Erythroblast (primary cell): ENCODE measurements at places on chromosomes 11 and 22.
A peak's percentile ranks its signal among the peaks of the same experiment; 100 is the strongest.

DNA sequence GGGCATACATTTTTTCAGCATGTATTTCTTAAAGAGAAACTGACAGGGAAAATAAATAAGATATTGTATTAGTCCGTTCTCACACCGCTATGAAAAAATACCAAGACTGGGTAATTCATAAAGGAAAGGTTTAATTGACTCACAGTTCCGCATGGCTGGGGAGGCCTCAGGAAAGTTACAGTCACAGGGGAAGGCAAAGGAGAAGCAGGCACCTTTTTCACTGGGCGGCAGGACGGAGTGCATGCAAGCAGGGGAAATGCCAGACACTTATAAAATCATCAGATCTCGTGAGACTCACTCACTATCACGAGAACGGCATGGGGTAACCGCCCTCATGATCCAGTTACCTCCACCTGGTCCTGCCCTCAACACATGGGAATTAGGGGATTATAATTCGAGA is 44.2 kb downstream of the PPFIA1 start:
- DNase-seq: peak; percentile 24

- no peak for DNase-seq
Observed at GRCh38 chr11:1670905-1671371, 26.1 kb upstream of the KRTAP5-6 start.

DNA sequence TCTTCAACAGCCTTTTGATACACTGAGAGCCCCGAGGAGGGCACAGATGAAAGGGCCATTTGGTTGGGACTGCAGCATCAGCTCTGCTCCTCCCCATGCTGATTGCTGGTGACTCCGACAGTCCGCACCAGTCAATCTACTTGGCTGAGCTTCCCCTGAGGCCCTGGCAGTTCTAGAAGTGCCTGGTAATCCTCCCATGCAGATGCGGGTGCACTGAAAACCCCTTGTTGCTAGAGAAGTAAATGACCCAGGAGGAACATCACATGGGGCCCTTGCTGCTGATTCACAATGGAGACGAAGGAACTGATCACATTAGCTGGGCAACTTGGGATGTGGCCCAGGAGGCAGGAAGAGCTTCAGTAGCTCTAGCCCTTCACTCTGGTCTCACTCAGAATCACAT is 35.2 kb upstream of the RIC3 start:
- peak; percentile 16 for DNase-seq

DNA sequence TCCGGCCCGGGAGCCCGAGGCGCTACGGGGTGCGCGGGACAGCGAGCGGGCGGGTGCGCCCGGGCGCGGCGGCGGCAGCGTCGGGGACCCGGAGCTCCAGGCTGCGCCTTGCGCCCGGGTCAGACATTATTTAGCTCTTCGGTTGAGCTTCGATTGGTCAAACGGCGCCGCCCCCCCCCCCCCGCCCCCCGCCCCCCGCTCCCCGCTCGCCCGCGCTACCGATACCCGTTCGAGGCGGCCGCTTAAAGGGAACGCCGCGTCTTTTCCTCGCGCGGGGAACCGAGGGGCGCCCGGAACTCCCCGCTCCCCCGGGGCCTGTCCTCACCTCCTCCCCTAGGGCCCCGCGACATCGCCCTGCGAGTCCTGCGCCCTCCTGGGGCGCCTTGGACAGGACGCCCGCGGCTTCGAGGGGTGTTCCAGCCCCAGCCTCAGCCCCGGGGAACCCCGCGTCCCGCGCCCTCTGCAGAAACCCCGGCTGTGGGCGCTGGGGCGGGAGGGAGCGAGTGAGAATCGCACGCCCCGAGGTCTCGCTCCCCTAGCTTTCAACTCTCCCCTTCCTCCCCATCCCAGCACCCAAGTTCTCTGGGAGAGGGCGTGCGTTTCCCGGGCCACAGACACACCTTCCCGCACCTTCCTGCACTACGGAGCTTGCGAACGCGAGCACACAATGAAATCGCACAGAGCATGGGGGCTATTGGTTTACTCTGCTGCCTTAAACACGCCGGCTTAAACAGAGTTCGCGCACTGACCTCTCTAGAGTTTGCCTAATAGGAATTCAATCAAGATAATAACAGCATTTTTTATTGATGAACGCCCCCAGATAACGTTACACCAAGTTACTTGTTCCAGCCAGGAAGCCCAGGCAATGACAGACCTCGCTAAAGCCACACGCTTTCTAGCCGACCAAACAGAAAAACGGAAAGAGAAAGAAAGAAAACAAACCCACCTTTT is at the start of gene BDNF:
Gene BDNF (minus strand): TSS at position 105 of the 951 bp plus-strand sequence. CDS start 41,891 bp downstream, outside the sequence.
- DNase-seq: no peak

GRCh38 chr11:61507962-61508861 is at the start of gene LRRC10B:
LRRC10B (plus strand) TSS chr11:61508749; CDS start chr11:61508999, 250 bp downstream.
- no peak for DNase-seq

DNA sequence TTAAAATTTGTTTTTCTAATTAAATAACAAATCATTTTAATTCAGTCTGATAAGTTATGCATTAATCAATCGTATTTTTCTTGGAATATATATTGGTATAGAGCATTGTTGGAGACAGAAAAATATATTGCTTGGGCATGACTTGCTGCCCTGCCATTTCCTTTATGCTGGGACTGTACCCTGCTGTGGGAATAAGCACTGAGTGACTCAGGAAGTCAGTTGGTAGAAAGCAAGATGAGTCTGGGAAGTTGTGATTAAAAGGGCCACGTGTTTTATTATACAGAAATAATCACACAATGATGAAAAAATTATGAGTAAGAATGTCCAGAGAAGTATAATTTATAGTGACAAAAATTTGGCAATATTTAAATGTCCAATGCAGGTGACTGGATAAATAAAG is 139.5 kb downstream of the KIF18A start:
- no peak for DNase-seq

DNA sequence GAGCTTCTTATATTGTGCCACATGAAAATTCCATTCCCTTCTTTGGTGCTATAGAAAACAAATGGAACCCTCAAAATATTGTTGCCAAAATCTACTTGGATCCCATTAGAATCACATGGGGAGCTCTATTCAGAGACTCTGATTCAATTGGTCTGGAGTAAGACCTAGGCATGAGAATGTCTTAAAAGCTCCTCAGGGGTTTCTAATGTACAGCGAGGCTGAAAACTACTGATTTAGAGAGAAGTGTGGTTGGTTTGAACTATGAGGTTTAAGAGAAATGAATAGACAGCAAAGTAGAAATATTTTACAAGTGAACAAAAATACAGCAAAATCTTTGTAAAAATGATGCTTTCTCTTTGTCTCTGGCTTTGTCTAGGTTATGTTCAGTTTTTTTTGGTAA is 514.7 kb downstream of the CNTN5 start:
- DNase-seq: no peak
